NCI-H1694 treated with DMSO at 0.1 percent for 48 hours (cell line): ENCODE measurements at places on chromosomes 5 and 9.

GRCh38 chr9:4517274-4517673, 27.0 kb downstream of the SLC1A1 start:
- no peak for DNase-seq

DNA sequence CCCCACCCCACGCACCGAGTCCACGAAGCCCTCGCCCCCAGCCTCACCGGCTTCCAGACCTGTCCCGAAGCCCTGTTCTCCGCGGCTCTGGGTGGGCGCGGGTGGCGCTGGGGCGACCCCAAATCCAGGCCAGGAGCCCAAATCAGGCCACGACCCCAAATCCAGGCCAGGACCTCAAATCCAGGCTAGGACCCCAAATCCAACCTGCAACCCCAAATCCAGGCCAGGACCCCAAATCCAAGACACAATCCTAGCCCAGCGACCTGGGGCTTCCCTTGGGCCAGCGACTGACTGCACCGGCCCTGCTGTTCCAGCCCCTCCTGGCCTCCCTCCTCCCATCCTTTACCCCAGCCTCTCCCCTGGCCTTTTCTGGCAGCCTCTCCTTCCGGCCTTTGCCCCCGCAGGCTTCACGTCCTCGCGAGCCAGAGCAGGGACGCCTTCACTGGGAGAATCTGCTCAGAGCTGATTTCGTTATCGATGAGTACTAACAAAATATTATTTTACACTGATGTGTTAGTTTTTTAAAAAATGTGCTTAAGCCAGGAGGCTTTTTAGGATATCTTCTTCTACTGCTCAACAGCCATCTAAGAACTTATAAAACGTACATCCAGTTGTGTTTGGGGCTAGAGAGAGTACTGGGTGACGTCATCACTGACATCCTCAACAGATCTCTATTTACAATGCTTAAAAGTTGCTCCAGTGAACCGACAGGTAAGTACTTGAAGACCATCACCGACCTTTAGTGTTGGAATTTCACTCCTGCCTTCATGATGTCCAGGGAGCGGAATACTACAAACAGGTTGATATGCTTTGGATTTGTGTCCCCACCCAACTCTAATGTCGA, 34.7 kb downstream of the TRIP13 start:
- no peak for DNase-seq

GRCh38 chr5:131364507-131365050, 100.7 kb downstream of the CDC42SE2 start:
- no peak for DNase-seq

DNA sequence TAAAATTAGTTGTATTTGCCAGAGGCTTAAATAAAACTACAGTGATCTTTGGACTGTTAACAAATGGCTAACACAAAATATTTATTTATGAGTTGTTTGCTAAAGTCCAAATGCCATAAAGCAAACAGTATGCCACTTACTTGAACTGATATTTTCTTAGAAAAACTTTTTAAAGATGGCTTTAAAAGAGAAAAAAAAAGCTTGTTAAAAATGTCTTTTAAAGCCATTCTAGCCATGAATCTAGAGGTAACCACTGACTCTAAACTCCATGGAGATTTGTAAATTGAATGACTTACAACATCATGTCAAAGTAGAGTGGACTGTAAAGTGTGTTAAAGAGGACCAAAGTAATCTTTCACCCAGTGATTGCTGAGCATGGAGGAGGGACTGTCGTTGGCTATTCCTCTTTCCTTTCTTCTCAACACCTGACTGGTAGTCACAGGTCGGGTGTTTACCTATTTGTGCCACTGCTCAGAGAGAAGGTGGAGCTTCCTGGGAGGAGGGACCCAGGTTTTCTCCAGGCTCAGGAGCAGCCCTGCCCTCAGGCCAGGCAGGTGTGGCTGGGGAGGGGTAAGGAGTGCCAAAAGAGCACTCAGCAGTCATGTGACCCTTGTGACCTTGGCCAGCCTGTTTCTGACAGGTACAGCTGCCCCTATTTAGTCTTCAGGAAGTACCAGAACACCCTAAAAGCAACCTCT, 69.1 kb upstream of the TJP2 start:
- DNase-seq, result no peak

GRCh38 chr5:144144956-144145751, 25.3 kb downstream of the YIPF5 start:
- DNase-seq, result no peak

- DNase-seq, result no peak
Observed at GRCh38 chr9:125881042-125881441, 133.9 kb downstream of the PBX3 start.

DNA sequence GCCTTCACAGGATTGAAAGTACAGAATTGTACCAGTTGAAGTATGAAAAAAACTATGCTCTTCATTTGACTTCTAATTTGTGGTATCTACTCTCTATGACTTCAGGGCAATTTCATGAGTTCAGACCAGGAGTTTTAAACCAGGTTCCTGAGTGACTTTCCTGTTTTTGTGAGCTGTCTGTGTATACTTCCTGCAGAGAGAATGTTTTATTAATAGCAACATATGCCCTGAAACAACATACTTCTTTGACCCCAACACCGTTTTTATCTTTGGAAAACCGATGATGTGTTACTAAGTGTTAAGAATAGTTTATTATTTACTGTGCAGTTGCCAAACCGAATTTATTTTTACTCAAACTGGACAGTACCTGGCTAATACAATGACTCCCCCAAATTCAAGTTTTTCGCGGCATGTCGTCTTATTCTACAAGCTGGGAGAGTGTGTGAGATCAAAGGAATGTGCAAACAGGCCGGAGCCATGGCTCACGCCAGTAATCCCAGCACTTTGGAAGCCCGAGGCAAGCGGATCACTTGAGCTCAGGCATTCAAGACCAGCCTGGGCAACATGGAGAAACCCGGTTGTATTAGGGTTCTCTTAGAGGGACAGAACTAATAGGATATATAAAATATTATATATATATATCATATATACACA, 58.7 kb upstream of the ERBIN start:
- DNase-seq, result no peak

DNA sequence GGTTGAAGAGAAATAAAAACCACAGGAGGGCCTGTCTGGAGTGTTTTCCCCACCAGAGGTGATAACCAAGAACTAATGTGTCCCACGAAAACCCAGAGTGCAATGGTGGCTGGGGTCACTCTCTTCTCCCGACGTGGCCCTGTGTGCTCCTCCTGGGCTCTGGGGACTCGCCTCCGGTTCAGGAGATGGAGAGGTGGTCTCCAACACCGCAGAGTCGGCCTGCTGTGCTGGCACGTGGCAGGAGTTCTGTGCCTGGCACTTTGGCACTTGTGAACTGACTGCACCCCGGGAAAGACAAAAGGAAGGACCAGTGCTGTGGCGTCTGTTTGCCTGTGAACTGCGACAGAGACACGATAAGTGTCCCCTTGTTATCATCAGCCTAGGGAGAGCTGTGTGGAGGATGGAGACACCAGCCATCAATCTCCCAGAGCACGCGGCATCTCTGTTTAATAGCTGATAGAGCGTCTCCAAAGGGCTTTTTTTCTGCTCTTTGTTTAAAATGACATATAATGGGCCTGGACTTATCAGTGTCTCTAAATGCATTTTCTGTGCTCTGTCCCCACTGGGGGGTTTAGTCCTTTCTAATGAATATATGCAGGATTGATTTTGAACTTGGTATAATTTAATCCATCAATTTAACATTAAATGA, 98.3 kb downstream of the MRPL36 start:
- no peak for DNase-seq

DNA sequence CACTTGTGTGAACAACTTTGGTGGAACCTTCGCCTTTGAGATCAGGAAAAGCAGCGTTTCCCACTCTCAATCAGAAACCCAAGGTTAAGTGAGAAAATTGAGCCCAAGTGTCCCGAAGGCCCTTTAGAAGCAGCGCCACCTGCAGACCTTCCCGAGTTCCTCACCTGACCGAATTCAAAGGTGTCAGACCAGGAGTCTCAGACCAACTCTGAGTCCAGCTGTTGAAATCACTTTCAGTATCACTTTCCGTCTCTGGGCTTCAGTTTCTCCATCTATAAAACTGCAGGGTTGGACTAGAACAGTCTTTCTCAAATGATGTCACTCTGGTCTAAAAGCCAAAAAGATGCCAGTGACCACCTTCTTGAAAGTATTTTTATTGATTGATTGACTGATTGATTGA, 31.7 kb upstream of the GRHPR start:
- DNase-seq, result no peak

DNA sequence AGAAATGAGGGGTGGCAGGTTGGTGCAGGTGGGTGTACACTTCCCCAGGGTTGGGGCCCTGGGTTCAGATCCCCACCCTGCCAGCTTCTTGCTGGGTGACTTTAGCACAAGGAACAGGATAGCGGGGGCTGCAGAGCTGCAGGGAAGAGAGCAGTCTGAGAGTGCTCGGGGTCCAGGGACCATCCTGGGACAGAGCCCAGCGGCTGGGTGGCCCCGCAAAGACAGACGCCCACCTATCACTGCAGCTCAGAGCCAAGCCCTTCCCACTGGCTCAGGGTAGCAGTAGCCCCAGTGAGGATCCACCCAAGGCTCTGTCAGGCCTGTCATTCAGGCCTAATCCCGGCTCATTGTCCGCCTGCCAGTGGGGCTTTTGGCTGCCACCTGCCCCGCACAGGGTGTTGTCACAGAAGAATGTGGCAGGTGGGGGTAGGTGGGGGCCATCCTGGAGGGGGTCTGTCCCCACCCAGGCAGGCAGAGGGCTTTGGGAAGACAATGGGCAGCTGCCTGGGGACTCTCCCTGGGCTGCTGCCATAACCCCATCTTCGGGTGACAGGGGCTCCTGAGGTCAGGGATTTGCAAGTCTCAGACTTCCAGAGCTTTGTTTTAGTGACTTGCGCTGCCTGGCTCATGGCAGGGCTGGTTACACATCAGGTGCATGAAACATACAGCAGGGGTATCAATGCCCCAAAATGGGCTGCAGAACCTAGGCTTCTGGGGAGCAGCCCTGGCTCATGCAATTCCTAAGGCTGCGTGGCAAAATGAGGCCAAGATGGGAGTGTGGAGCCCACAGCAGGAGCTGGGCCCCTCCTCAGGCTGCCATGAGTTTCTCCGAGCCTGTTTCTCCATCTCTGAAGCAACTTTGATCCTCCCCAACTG, 52.1 kb downstream of the BARX1 start:
- DNase-seq, result no peak

GRCh38 chr9:97309260-97309659, 1.8 kb downstream of the CCDC180 start:
- no peak for DNase-seq
